ENCODE measurements at places on chromosomes 2 and 18.

DNA sequence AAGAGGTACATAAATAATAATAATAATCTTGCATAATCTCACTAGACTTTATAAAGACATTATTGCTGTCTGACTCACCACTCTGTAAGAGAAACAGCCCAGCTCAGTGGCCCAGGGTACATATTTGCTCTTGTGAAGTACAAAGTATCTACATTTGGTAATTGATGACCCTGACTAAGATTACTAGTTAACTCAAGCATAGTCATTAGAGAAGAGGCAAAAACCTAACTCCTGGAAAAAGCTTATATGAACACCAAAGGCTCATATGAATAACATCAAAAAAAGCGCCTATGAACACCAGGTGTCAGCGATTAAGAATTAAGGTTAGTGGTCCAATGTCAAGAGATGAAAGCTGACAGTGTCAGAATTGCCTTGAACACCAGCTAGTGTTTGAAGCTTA, 38.4 kb downstream of the RAD51AP2 start:
- no peak for DNase-seq

DNA sequence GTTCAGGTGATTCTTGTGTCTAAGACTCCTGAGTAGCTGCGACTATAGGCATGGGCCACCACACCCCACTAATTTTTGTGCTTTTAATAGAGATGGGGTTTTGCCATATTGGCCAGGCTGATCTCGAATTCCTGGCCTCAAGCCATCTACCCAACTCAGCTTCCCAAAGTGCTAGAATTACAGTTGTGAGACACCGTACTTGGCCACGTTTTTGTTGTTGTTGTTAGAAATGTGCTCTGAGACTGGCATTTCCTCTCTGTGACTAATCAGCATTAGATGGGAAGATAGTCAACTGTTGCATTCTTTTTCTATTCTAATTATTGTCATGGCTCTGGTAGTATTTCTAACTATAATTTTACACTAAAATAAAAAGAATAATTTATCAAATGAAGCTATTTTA, 191.7 kb downstream of the CAMKMT start:
- no peak for DNase-seq

DNA sequence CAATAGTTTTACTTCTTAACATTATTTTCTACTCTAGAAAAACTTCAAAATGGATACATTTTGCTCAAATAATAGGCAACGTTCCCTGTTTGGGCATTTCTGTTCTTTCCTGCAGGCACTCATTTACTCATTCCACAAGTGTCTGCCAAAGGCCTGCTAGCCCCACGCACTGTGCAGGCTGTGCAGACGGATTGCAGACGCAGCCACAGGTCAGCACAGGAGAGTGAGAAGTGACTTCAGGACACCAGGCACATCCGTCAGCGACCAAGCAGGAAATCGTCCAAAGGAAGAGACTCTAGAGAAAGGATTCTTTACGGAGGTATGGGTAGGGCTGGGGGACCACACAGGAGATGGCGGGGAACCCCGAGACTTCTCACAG, 103.0 kb upstream of the AGAP1 start:
- DNase-seq, result no peak

- DNase-seq, result no peak
Measured at GRCh38 chr2:32962690-32963089, 15.9 kb downstream of the LTBP1 start.

- no peak for DNase-seq
Measured at GRCh38 chr2:5391362-5391761, 300.8 kb upstream of the SOX11 start.

DNA sequence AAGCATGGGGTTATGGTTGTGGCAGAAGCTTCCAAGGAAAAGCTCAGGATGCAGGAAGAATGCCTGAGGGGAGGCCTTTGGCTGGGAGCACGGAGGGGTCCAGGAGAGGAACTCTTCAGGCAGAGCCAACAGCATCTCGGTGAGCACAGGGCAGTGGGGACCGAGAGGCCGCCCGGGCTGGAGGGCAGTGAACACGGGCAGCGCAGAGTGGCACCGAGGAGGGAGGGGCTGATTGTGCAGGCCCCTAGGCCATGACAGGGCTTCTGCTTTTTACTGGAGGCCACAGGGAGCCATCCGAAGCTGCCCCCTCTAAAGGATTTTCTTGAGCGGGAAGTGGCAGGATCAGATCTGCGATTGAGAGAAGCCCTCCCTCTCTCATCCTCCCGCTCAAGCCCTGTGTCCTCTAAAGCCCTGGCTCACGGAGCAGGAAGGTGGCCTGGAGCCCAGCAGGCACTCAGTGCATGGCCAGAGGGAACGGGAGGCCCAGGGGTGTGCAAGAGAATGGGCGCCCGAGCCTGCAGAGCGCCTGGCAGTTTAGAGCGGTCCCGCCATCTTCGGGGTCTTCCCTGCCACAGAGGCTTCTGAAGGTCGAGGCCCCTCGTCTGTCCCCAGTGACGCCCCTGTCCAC, 110.0 kb upstream of the STON1 start:
- DNase-seq, result no peak

DNA sequence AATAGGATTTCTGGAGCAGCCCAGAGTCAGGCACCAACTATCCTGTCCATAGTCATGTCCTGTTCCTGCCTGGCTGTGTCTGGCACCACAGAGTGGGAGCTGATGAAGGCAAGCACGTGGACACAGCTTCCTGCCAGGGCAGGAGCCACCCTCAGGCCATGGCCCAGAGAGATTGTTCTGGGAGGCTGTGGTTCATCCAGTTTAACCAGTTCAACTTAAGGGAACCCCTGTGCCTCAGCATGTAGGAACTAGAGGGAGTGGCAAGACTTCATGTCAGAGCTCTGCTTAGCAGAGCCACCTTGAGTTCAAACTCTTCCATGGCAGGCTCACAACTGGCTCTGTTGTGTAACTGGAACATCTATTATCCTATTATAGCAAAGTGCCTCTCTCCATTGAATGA, 73.2 kb upstream of the NCKAP5 start:
- DNase-seq, result no peak

GRCh38 chr18:8951491-8951890, 151.0 kb upstream of the NDUFV2 start:
- DNase-seq, result no peak
